ENCODE measurements at places on chromosomes 1 and 21.
A peak's percentile ranks its signal among the peaks of the same experiment; 100 is the strongest.

DNA sequence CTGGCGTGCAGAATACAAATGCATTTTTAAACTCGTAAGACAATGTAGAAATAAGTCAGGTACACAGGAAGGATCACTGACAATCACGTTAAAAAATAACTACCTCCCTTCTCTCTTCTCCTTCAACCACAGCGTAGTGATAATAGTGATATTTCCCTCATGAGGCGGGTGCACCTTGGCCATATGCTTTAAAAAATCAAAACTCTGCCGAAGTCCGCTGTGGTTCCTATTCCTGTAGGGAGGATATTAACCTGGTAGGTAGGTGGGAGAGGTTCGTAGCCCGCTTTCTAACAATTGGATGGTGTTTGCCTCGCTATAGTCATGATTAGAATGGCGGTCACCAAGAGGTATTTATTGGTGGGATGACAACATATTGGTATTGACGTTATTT lies 732 bp downstream of the GREM2 start:
- no peak for DNase-seq

GRCh38 chr1:1748686-1749321 lies 24.6 kb upstream of the CDK11A start:
- no peak for DNase-seq

- DNase-seq, result no peak
Observed at GRCh38 chr1:60974524-60975372, 107.6 kb upstream of the NFIA start.

GRCh38 chr1:207002724-207003146 lies 29.8 kb downstream of the C1orf116 start:
- DNase-seq, result no peak

GRCh38 chr1:186189156-186189555 lies 185.9 kb downstream of the TPR start:
- no peak for DNase-seq

DNA sequence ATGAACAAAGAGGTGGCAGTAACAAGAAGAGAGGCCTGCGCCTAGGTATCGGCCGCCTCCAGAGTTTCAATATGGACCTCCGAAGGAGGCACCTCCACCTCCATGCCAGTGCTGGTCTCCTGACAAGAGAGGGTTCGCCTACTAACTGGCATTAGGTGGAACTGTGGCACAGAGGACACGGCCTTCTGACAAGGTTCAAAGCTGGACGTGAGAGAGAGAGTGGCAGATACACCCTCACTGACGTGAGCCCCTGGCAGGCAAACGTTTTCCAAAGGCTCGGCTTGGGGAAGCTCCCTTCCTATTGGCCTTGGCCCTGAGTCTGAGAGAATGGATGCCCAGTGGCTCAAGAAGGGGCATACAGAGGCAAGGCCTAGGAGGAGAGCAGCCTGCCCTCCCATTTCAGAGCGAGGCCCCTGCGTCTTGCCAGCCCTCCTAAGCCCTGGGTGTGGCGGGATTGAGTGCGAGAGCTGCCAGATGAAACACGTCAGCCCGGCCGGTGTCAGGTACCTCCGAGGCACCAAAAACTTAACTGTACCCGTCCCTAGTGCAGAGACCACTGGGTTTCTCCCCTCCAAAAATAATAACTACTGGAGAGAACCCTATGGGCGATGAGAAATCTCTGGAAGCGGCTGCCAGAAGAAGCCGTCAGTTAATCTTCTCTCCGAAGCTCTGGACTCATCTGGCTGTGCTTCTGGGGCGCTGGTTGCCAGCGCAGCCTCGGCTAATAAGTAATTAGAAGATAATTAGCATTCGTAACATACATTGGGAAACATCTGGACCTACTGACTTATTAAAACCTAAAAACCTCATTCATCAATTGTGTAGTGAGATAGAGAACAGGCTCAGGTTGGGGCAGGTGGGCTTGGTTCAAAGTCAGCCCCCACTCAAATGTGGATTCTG lies 283.6 kb downstream of the NPHP4 start:
- DNase-seq, result no peak

DNA sequence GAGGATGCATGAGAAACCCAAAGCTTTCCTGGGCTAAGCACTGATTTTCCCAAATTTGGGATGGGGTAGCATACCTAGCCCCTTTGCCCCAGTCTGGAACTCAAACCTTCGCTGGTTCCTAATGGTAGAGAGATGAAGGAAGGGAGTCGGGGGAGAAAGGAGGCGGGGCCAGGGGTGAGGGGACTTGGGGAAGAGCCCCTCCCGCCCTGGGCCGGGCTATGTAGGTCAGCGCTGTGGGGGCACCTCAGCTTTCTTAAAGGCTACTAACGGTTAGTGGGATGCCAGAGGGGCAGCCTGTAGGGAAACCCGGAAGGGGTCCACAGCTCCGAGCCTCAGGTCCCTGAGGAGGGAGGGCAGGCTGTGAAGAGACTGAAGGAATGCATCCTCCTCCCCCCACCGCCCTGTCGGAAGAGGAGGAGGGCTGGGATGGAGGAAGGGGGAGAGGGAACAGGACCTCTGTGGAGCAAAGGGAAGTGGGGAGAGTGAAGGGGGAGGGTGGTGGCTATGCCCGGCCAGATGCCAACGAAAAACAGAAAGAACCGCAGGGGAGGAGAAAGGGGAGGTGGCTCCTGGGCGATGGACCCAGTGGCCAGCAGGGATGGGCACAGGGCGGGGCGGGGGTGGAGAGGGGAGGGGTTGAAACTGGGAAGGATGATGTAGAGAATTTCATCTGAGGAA lies 1.3 kb downstream of the CADM3 start:
- no peak for DNase-seq

DNA sequence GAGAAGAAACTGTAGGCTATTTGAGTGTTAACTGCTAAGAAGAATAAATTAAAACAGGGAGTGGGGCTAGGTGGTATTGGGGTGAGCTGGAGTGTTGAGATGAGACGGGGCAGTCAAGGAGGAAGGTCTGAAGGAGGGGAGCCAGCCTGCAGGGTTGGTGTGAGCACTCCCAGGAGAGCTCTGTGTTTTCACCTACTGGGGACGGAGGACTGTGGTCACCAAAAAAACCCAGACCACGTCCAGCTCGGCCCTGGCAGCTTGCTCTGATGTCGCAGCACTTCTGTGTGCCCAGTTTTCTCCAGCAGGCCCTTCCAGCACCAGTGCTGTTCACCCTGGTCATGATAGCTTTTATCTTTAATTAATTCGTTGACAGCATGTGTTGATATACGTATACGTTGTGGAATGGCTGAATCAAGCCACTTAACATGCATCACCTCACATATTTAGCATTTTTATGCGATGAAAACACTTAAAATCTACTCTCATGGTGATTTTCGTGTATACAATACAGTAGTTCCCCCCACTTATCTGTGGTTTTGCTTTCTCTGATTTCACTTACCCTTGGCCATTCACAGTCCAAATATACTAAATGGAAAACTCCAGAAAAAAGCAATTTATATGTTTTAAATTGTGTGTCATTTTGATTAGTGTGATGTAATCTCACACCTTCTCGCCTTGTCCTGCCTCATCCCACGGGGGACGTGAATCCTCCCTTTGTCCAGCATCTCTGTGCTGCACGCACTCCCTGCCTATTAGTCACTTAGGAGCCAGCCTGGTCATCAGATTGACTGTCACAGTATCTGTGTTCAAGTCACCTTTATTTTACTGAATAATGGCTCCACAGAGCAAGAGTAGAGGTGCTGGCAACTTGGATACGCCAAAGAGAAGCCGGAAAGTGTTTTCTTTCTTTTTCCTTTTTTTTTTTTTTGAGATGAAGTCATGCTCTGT lies 12.3 kb downstream of the FAM3B start:
- no peak for DNase-seq

DNA sequence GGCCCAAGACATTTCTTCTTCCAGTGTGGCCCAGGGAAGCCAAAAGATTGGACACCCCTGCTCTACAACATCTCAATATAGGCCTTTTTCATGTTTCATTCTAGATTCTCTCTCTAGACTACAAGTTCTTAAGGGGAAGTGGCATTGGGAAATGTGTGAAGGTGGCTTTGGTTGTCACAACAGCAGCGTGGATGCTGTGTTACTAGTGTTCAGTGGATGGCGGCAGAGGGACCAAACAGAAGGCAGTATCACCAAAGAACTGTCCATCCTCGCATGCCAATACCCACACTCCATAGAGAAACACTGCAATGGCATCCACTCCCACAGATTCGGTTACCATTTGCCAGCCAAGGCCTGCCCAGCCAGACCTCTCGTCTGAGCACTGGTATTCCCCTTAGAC lies 24.3 kb upstream of the IFNAR2 start:
- DNase-seq, result no peak

GRCh38 chr1:61227857-61228550 lies 145.6 kb downstream of the NFIA start:
- no peak for DNase-seq

DNA sequence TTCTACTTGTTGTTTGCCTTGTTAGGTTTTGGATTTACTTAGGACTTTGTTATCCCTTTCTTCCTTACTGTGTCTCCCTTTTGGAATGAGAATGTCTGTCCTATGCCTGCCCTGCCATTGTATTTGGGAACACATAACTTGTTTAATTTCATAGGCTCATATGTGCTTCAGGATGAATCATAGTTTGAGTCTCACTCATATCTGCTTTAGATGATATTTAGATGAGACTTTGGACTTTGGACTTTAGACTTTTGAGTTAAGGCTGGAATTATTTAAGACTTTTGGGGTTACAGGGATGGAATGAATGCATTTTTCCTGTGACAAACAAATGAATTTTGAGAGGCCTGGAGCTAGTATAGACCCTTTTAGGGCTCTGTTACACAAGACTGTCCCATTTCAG lies 33.4 kb downstream of the PSMG1 start:
- DNase-seq, result no peak

GRCh38 chr1:69258842-69259241 lies 308.9 kb upstream of the LRRC7 start:
- no peak for DNase-seq

- DNase-seq, result peak; percentile 38
Observed at GRCh38 chr1:1433804-1434130, 1.7 kb upstream of the VWA1 start.

GRCh38 chr1:247096958-247097357 lies 7.2 kb downstream of the ZNF669 start:
- DNase-seq, result no peak

- no peak for DNase-seq
Observed at GRCh38 chr1:220917101-220917500, 37.9 kb downstream of the HLX start.

DNA sequence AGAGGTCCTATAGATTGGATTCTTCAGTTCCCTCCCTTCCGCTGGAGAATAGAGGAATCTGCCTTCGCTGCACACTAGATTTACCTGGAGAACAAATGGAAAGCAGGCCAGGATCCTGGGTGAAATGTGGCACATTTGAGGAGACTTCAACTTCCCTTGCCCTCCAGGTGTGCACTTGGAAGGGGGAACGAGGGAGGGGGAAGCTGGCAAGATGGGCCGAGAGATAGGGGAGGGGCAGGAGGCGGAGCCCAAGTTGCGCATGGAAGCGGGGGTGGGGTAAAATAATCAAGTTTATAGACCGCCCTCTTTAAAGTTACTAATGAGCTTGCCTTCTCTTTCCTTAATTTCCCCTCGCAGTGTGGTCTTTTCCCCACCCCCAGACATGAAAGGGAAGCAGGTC lies 155.7 kb upstream of the CAMK1G start:
- no peak for DNase-seq

GRCh38 chr21:32940079-32941014 lies 85.4 kb upstream of the OLIG2 start:
- peak; percentile 39 for DNase-seq

- DNase-seq, result no peak
Observed at GRCh38 chr21:27649762-27650161, 682.9 kb upstream of the ADAMTS5 start.

DNA sequence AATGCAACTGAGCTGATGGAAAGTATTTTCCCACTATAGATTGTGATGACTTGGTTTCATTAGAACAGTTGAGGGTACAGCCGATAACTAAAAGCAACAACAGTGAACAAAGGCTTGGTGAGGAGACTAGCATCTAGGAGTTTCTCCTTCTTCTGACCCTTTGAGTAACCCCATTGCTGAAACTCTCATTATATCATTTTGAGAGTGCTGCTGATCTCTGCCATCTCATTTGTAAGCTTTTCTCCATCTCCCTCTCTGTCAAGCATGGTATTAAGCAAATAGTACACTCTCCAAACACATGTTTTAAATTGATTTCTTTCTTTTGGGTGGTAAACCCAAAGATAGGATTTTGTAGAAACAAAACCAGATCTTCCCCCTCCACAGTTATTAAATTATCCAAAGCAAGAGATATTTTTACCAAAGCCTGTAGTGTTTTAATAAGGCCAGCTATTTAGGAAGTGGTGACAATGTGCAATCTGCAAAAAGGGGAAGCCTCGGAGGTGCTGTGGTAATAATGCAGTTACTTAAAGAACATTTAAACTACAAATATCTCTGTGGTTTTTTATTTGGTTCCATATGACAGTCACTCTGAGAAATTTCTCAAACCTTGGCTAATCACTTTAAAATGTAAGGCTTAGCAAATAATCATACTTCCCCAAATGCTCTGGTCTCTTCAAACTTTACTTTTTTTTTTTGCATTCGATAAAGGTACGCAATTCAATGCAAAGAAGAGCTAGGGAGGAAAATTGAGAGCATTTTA lies 287.5 kb downstream of the HLX start:
- no peak for DNase-seq

DNA sequence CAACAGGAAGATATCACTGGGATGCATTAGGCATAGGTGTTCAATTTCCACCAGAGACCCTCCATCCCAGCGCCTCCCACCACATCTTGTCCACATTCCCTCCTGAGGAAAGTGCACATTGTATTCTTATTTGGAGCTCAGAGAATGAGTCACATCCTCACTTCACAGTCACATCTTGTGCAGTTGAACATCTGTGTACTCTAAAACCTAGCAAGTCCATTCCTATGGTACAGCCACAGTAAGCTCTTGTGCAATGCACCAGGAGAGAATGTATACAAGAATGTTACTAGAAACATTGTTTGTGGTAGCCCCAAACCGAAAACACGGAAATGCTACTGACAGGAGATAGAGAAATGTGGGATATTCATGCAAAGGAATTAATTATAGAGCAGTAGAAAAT lies 1.6 kb upstream of the KDF1 start:
- no peak for DNase-seq

- DNase-seq, result no peak
Observed at GRCh38 chr1:160858097-160858496, 4.6 kb downstream of the CD244 start.

DNA sequence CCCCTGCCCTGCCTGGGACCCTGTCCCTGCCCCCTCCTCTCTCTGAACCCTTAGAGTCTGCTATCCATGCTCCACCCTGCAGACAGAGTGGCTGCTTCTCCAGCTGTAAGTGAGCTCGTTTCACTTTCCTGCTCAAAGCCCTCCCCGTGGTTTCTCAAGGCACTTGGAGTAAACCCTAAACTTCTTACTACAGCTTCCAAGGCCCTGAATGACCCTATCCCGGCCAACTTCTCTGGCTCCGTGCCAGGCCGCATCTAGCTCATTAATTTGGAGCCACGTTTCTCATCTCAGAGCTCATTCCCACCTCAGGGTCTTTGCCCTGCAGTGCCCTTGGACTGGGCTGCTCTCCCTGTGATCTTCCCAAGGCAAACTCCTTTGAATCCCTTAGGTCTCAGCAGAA lies 235.1 kb upstream of the RUNX1 start:
- no peak for DNase-seq

- DNase-seq, result no peak
Observed at GRCh38 chr1:21323091-21323490, 32.8 kb upstream of the ECE1 start.

Measured in activated CD4-positive, alpha-beta T cell treated with anti-CD3 and anti-CD28 coated beads, Interleukin-2, amount 50 U/mL, for 16 hours (primary cell).